ENCODE measurements at places on chromosomes 1 and 21.

DNA sequence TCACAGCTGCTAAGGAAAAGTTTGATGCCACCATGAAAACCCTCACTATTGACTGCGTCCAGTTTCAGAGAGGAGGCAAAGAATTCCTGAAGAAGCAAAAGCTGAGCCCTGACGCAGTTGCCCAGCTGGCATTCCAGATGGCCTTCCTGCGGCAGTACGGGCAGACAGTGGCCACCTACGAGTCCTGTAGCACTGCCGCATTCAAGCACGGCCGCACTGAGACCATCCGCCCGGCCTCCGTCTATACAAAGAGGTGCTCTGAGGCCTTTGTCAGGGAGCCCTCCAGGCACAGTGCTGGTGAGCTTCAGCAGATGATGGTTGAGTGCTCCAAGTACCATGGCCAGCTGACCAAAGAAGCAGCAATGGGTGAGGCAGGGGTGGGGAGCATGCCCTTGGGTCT lies 9.5 kb downstream of the CZIB start:
- no peak for DNase-seq

GRCh38 chr1:43405219-43405875 lies 15.6 kb downstream of the SZT2 start:
- no peak for DNase-seq

DNA sequence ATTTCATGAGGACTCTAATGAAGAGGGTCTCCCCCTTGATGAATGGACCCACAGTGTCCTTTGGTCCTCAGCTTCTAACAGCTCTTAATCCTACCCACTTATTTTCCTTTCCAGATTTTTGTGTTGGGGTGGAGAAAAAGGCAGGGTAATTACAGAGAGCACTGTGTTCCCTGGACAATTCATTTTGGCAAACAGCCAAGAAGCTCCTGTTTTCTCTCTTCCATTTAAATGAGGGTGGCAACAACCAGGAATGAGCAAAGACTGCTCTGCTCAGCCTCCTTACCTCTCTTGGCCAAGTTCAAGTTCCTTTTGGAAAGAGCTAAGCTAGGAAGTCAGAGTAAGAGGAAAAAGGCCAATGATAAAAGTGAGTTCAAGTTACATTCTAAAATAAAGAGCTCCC lies 11.9 kb downstream of the XKR8 start:
- DNase-seq: no peak

- DNase-seq: no peak
These were observed 179.0 kb upstream of the TNR start for GRCh38 chr1:175922254-175922881.

- DNase-seq: no peak
These were observed 27.6 kb downstream of the CTNNBIP1 start for GRCh38 chr1:9882296-9882944.

GRCh38 chr1:43880604-43881003 lies 53.0 kb upstream of the ARTN start:
- no peak for DNase-seq

DNA sequence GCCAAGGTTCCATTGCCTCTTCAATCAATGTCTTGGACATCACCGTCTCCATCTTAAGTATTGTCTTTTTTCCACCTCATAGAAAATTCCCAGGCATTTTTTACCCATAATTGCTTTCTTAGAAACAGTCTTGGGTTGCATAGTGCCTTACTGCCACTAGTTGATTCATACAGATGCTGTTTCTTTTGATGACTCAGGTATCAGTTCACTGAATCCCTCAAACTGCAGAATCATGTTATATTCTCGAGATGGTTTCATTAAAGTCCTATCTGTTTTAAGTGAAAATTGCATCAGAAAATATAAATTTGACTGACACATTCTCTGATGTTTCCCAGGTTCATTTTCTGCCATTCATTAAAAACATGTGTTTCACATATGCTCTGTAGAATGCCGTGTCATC lies 1489.1 kb downstream of the BRINP3 start:
- no peak for DNase-seq

DNA sequence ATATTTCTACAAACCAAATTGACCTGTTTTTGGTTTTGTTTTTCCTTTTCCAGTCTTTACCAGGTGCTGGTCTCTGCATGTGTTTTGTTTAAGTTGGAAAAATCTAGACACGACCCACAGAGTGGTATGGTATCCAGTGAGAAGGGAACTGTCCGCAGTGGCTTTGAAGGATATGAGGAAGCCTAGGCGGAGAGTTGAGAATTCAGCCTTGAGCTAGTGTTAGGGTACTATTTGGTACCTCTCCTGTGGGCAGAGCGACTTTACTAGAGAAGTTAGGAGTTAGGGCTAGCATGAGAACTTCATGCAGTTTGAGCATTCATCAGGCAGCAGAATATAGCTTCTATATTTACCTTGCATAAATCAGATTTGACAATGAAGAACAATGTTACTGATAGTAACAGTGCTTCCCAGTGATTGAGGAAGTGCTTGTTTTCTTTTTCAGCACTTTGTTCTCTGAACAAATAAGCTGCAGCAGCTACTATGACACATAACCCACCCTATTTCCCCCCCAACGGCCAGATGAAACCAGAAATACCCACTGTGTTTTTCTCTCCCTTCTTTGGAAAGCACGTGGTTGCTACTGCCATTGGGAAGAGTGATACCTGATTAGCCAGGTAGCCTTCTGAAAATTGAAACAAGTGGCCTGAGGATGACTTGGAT lies 19.0 kb downstream of the MRPS6 start:
- no peak for DNase-seq
